Ureter (tissue), 1 donor: ENCODE measurements at places on chromosomes 4 and X. TPM values are rescaled to one million over a fixed set of nuclear protein-coding genes. Genes with fewer than 3 reads are reported as not detected.

RIPPLY1 gene
- not detected for total RNA-seq

GAGE12J gene
- not detected for total RNA-seq

MAGEC1 gene
- total RNA-seq: not detected

BMX gene
- total RNA-seq: 1.4 TPM

GRCh38 chr4:152185786-152186550 is 349.9 kb downstream of the FBXW7 start:
- no peak for DNase-seq

- DNase-seq: no peak
These were observed 331.9 kb upstream of the SFRP2 start for GRCh38 chr4:154120690-154121345.
